GM13977 (cell line): ENCODE measurements at places on chromosomes 6 and 20.

- peak; percentile 16 for DNase-seq
These were observed 7.3 kb upstream of the SIRPG start for GRCh38 chr20:1664911-1665310.

DNA sequence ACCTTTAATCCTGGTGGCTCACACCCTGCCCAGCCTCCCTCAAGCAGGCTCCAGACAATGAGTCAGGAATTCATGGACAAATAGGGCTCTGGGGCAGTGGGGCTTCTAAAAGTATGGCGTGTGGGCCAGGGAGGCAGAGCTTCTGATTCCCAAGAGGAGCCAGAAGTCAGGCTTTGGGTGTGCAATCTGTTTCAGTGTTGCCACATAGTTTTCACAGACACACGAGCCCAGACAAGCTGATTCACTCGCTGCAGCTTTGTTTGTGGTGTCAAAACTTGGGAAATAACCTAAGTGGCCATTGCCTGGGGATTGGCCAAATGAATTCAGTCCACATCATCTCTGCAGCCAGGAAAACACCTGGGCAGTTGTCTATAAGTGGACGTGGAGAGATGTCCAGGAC lies 9.2 kb downstream of the PEDS1 start:
- DNase-seq = no peak

- DNase-seq = no peak
These were observed 609.0 kb downstream of the QKI start for GRCh38 chr6:164023535-164023934.

- DNase-seq = no peak
These were observed 9.0 kb upstream of the FAM110A start for GRCh38 chr20:824490-824889.

DNA sequence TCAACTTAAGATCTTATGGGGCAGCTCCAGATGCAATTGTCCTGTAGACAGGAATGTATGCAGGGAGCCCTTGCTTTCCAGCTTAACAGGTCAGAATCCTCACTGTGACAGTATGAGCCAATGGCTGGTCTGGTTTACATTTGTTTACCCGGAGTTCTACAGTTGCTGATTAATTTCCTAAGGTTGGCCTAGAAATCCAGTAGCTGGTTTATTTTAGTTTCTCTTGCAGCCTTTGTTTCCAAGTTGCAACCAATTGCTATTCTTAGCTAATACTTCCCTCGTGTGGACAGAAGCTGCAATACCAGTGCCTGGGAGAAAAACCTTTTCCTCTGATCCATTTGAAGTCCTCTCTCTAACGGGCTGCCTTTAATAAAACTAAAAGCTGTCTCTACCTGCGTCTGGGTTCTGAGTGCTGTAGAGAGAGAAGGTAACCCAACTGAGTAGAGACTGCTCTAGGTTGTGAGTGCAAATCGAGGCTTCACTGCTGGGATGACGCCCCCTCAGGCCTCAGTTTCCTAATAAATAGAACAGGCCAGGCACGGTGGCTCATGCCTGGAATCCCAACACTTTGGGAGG lies 45.9 kb downstream of the ZNF217 start:
- DNase-seq = peak; percentile 73

DNA sequence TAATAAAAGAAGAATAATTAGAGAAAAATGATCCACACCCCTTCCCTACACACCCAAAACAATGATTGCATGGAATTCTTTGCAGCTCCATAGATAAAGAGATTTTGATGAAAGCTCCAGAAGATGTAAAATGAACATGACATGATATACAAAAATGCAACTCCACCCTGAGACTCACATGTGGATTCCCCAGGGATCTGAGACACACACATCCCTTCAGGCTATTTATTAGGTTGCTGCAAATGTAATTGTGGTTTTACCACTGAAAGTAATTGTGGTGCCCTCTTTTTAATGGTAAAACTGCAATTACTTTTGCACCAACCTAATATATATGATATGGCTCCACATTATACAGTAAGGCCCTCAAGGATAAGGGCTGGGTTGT lies 40.4 kb upstream of the TBC1D7 start:
- no peak for DNase-seq

DNA sequence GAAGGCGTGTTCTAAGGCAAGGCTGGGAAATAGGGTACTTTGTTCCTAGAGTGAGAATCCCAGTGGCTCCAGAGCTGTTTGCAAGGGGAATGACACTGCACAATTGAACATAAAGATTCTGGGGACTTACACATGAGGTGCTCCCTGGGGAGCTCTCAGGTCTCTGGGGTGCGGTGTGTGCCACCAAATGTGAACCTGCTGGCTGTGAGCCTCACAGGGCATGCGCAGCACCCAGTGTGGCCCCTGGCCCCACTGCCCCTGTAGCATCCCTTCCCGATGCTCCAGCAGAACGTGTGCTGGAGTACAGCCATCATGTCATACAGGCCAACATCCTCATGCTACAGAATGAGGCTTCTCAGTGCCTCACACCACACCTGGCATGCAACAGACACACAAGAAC lies 68.2 kb downstream of the TOX2 start:
- no peak for DNase-seq

DNA sequence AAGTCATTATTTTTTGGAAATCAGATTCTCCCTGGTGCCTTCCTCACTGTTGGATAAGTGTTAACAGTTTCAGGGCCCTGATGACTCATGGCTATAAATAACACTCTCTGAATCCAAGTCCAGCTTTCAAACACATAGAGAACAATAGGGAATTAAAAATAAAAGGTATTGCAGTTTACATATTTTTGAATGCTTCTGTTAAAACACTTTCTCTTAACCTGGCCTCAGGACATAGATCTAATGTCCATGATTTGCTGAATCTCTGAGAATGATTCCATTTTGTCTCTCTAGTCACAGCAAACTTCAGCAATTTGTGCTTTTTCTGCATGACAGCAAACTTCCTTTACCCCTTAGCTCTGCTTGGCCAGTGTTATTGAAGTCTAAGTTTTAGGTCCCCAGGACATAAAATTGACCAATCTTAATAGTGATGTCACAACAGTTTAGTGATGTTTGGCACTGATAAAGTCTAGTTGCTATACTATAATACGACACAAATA lies 1192.4 kb upstream of the CITED2 start:
- DNase-seq = no peak

GRCh38 chr6:112466373-112467151 lies 119.4 kb downstream of the RFPL4B start:
- no peak for DNase-seq

GRCh38 chr20:34389206-34389953 lies 26.3 kb downstream of the ITCH start:
- DNase-seq = no peak

GRCh38 chr6:170226647-170227046 lies 64.2 kb downstream of the DLL1 start:
- DNase-seq = no peak

GRCh38 chr6:162814426-162814973 lies 86.7 kb downstream of the PACRG start:
- DNase-seq = no peak

GRCh38 chr6:36544228-36544627 lies 3.1 kb downstream of the STK38 start:
- DNase-seq = peak; percentile 26

DNA sequence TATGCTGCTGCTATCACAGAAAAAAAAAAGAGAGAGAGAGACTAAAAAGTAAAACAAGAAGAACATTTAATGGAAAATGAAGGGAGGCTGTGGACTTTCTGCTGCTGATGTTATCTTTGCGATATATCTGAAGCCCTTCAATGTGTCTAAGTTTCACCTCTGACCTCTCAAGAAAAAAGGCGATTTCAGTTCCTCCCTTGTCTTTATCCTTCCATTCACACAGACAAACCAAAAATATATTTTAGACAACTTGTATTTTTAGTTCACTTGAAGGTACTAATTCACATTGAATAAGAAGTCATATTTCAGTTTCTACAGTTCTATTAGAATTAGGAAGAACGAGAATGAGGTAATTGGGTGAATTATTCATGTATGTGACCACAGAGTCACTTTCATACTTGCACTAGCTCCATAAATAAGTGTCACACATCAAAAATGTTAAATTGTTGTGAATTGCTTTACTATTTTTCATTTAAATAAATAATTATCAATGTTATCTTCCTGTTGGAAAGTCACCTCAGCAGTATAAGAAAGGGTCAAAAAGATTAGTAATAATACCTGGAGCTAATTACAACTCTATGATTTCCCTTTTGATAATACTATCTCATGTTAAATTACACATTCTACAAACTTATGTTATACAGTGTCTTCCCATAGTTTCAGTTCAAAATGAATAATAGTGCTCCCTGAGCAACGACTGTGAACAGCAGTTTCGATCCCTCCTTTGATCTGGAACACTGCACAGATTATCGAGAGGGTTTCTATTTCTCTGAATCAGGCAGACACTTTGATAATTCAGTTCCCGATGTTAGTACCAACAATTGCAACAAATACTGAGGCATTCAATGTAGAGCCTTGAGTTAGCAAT lies 85.2 kb upstream of the PLCB4 start:
- DNase-seq = peak; percentile 11

GRCh38 chr6:11007715-11008608 lies 36.1 kb downstream of the ELOVL2 start:
- no peak for DNase-seq

DNA sequence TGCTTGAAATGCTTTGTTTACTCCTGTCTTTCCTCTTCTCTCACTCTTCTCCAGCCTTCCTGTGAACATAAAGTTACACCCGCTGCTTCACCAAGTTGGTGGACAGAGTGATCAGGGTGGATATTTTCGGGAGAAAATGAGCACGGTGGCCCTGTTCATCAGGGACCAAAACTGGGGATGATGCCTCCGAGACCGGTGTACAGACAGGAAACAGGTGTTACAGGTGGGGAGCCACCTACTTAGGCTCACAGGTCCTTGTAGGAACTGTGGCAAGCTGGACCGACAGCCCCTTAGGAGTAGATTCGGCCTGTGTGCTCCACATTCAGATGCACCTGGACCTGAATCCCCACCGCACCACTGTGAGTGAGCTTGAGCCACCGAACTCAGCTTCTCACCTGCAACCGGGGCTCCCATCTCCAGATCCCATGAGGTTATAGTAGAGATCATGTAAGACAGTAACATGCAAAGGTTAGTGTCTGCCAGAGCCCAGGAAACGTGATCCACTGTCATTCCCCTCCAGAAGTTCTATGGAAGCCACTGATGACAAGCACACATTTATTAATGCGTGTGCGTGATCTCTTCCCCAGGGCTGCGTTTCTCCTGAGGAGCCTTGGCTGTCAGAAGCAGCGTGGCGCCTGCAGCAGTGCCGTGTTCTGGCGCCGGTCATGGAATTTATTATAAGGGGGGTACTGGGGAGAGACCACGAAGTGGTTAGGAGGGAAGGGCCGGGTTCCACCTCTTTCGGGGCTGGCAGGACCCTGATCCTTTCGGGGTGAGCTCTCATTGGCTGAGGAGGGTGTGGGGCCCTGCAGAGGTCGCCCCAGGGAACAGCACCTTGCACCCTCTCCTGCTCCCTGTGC lies 94.2 kb downstream of the ERMARD start:
- no peak for DNase-seq

- no peak for DNase-seq
These were observed 36.3 kb upstream of the ZFAND3 start for GRCh38 chr6:37783025-37783855.

GRCh38 chr6:89313006-89313405 lies 2.1 kb downstream of the GABRR2 start:
- no peak for DNase-seq

DNA sequence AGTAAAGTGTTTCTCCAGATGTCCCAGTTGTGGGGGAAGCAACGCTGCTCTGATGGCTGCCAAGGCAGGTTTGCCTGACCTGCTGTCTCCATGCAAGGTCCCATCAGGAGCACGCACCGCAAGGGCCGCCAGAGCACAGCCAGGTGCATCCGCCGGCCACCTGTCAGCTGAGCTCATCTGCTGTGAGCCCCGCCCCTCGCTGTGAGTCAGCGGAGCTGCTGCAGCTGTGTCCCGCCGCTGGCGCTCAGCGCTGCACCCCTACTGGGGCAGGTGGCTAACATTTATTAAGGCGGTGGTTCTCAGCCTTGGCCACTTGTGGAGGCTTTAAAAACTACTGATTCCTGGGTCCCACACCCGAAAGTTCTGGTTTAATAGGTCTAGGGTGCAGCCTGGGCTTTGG lies 225.7 kb downstream of the UST start:
- peak; percentile 42 for DNase-seq

DNA sequence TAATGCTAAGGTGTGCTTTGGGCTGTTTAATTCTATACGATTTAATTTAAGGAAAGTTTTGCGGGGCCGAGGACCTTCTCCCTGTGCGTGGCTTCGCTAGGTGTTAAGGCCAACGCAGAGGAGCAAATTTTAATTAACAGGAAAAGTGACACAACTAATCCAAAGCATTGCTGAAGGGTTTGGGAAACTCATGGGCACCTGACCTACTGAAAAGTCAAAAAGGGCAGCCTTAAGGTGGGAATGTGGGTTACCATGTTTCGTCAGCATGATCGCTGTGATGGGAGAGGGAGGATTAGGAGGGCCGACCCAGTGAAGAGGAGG lies 415 bp upstream of the CUL9 start:
- no peak for DNase-seq

- DNase-seq = no peak
These were observed 28.5 kb downstream of the TRAM2 start for GRCh38 chr6:52548353-52548713.

DNA sequence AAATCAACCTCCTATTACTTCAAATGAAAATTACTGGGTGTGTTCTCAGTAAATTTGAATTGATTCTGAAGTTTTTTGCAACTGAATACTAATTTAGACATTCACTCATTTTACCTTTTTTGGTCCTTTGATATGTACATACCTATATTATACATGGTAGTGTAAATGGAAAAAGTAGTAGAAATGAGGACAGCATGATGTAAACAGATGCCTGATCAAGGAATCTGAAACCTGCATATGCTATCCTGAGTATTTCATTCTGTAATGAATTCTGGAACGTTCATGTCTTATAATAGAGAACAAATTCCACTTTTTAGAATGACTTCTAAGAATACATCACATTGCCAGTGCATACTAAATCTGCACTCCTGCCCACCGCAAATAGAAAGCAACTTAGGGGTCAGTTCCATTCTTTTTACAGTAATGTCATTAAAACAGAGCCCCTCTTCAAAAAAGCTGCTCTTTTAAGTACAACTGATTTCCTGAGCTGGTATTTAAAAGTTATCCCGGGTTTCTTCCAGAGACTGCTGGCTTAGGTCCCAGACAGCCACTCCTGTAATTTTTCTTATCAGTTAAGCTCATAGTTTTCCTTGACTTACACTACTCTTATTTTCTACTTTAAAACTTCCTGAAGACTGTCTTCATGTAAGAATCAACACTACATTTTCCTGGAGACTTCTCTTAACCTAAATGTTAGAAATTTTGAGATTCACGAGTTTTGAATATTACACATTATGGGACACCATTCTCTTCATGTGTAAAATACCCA lies 48.4 kb downstream of the MAP3K7 start:
- DNase-seq = no peak

DNA sequence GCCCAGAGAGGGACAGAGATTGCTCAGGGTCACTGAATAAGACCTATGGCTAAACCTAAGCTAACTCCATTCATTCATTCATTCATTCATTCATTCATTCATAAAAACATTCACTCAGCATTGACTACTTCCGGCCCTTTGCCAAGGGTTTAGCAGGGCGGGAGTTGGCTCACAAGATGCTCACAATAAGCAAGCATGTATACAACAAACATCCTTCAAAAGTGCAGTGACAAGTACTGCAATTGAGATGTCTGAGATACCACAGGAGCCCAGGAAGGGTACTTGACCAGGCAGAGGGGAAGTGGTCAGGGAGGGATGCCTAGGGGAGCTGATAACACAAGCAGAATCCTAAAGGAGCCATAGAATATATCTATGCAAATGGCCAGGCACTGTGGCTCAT lies 18.2 kb upstream of the KIAA1755 start:
- DNase-seq = no peak

GRCh38 chr20:35511814-35512420 lies 17.5 kb downstream of the C20orf173 start:
- DNase-seq = no peak
